Thyroid gland (tissue), 4 donors: ENCODE measurements at places on chromosomes 1 and 21.

DNA sequence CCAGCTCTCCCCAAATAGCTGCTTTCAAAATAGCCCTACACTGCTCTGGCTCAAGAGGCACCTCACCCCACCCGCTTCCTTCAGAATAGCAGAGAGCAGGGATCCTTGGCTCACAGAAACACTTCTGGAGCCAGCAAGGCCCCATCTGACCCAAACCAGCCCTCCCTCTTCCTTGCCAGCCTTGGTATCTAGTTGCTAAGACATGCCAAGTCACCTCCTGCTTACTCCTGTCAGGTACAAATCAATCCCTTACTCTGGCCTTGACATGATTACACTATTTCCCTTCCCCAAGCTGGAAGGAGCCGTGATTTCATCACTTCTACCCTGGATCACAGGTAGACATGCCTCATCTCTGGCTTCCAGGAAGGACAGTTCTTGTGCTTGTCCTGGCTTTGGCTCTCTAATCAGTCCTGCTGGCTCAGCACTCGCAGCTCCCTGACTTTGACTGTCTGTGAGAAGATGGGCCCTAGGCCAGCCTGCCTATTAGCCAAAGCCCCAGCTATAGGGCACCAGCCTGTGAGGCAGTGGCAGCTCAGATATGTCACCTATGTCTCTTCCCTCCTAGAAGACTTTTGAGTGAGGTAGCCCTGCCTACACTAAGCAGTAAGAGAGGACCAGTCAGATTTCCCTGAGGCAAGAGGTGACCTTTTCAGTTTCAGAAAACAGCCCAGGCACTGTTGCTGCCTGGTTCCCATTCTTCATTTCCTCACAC is 8.9 kb upstream of the MUTYH start:
- DNase-seq, result peak; percentile 85

GRCh38 chr1:205350124-205350523 is 6.6 kb downstream of the KLHDC8A start:
- no peak for DNase-seq

DNA sequence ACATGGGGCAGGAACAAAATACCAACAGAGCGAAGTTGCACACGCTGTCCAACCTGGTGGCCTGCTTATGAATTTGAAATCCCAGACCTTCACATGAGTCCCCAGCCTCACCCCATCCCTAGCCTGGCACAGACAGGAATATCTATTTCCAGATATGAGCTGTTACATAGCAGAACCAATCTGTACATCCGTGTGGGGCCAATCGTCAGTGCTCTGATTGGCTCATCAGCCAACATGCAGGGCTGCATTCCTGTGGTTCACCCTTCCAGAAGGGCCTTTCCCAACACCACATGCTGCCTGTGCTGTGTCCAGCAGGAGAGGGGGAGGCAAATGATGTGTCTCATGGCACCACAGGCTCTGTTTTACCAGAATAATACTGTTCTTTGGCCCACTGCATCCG is 31.3 kb downstream of the CCN1 start:
- DNase-seq, result peak; percentile 89

- no peak for DNase-seq
Measured at GRCh38 chr1:38817267-38818174, 42.1 kb downstream of the RRAGC start.

GRCh38 chr1:207279652-207280051 is 41.8 kb upstream of the CD55 start:
- no peak for DNase-seq

DNA sequence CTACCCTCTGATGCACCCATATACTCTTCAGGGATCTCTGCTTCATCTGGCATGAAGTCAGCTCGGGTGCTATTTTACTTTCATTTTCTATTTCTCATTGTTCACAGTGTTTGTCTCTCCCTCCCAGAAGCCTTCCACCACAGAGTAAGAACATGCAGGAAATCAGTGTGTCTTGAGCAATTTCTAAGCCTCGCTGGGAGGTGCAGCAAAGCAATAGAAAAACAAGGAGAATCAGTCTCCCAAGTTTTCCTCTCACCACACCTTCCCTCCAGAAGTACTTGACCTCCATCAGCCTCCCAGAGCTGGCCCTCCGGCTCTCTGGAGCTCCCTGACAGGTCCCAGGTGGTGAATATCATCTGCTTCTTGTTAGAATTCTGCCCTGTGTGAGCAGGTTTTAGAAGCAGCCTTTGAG is 594.7 kb upstream of the CAMK1G start:
- peak; percentile 13 for DNase-seq

- DNase-seq, result no peak
Measured at GRCh38 chr1:33660244-33660643, 187.8 kb downstream of the ZSCAN20 start.

DNA sequence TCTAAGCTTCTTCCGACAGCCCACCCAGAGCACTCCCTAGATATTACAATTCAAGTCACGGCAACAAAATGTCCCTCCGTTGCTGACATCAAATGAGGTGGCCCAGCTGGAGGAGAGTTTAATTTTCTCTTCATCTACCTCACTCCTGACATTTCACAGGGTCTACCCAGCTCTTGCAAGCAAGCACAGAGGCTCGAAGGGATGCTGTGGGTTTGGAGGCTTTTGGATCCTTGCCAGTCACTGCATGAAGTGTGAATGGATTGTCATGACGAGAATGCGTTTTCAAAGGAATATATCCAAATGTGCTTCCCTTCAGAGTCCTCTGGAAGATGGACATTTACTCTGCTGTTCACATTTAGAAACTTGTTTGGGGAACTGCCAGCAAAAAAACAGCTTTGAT is 33.5 kb downstream of the CAPN8 start:
- no peak for DNase-seq

GRCh38 chr1:6869545-6869944 is 84.3 kb downstream of the CAMTA1 start:
- DNase-seq, result no peak

GRCh38 chr1:3492545-3493246 is 38.2 kb downstream of the ARHGEF16 start:
- DNase-seq, result no peak

- peak; percentile 72 for DNase-seq
Measured at GRCh38 chr1:90721210-90722194, 4.4 kb upstream of the BARHL2 start.
